ENCODE measurements at places on chromosomes 5 and 9.

DNA sequence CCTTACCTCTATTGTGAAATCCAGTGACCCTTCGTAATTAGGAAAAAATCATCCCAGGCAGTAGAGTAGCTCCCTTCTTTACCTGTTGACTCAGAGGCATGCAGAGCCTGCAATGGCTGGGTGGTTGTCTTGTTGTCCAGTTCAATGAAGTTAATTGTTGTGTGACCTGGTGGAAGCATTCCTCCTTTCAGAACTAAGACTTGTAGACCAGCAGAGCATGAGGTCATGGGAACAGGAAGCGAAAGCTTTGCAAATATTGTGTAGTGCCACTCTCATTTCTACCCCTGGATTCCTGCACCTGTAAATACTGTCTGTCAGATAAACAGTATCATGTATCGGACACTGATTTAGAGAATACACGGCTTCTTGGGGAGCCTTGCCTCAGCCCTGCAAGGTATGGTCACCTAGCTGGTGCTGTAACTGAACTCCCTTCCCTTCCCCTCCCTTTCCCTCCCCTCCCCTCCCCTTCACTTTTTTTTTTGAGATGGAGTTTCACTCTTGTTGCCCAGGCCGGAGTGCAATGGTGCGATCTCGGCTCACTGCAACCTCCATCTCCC is 5.7 kb upstream of the PRXL2C start:
- DNase-seq = no peak

DNA sequence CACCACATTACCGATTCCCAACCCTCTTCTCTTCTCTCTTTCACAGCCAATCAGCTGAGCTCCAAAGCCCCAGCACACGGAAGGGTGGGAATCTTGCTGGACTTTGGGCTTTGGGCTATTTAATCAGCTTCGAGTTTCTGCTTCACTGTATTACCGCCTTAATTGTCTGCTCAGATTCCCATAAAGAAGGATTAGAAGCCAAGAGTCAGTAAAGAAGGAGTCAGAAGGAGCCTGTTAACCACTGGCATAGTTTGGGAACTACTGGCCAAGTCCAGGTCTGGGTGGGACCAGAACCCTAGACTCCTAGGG is 4.4 kb downstream of the SPRY4 start:
- no peak for DNase-seq

DNA sequence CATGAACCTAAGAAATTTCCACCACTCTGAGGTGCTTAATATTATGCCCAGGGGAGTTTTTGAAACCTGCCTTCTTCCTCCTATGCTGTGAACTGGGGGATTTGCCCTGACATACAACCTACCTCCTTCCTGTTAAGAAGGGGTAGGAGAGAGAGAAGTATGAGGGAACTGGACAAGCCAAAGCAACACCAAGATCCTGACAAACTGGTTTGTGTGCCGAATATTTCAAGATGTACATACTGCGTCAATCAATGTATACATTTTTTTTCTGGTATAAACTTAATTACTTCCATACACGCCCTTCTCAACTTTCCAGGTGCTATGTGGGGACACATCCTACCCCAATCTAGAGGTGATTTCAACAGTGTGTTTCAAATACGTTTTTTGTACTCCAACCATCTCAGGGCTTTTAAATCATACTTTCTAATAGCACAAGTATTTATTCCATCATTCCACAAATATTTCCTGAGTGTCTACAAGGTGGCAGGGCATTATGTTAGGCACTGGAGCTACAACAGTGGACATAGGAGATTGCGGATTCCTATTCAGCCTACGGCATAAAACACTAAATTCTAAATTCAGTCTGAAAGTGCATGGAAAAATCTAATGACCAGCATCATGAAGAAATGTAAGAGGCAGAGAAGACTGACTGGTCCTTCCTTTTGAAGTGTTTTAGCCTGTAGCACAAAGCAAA is 70.1 kb upstream of the IFNK start:
- no peak for DNase-seq

DNA sequence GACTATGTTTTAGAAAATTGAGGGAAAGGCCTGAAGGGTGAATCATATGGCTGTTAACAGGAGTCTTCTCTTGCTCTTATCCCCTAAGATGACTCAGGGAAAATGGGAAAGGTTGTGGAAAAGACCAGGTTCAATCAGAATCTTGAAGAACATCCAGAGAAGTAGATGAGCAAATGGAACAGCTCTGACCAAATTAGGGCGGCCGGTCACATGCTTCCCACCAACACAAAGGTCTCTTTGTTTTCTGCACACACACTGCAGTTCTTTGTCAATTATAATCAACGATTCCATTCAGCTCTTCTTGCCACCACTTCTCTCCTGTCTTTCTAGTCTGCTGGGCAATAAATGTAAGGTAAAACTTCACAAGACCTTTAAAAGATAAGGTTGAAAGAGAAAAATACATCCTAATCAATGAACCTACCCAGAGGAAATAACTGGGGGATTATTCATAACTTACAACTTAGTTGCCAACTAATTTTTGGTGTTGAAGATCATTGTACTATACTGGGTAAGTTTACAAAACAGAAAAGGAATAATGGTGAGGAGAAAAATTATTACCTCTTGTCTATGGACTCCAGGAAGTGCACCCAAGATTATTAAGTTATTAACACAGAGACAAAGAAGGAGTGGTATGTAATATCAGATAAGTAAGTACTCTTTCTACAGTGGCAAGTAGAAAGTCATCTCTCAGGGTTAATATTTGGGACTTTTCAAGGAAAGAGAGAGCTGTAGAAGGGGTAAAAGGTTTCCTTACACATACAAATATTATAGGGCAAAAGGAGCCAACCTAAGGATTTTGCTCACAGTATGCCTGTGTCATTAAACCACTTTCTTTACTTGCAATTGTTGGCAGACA is 441.9 kb upstream of the PIK3R1 start:
- no peak for DNase-seq

GRCh38 chr5:124650951-124651662 is 95.3 kb downstream of the ZNF608 start:
- DNase-seq = no peak

- DNase-seq = no peak
Measured at GRCh38 chr5:88304356-88304755, 35.7 kb upstream of the TMEM161B start.

- DNase-seq = no peak
Measured at GRCh38 chr9:27888661-27889295, 315.5 kb upstream of the C9orf72 start.

- DNase-seq = no peak
Measured at GRCh38 chr9:16138561-16139491, 586.0 kb downstream of the CCDC171 start.

- DNase-seq = no peak
Measured at GRCh38 chr5:139687656-139688055, 39.5 kb downstream of the CXXC5 start.

DNA sequence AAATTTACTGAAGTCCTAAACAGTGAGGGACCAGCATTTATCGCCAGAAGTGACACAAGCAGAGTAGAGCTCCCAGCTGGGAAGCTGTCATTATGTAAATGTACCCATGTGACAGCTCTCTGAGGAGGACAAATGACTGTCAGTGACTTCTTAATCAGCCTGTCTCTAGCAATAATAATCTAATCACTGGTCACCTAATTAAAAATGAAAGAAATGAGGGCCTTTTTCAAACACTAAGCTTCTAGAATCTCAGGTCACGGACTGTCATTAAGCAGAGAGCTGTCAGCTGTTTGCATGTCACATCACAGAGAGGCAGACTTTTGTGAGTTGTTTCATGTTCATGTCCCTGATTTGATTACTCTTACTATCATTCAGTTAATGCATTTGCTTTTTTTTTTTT is 77.9 kb upstream of the FBXL17 start:
- DNase-seq = no peak

DNA sequence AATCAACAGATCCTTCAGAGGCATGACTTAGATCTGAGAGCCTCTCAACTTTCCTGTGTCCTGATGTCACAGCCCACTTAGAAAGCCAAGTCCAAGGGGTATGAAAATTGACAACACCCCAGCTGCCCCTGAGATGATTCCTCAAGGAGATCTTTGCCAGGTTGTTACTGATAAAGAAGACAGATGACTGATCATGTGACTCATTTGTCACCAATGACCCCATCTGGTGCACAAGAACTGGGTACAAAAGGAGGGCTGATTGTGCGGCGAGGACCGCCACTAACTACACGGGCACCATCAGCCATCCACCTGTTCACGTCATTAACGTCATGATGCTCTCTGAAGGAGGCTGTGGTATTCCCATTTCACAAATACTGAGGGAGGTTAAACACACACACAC is 583.2 kb upstream of the KLF4 start:
- no peak for DNase-seq

DNA sequence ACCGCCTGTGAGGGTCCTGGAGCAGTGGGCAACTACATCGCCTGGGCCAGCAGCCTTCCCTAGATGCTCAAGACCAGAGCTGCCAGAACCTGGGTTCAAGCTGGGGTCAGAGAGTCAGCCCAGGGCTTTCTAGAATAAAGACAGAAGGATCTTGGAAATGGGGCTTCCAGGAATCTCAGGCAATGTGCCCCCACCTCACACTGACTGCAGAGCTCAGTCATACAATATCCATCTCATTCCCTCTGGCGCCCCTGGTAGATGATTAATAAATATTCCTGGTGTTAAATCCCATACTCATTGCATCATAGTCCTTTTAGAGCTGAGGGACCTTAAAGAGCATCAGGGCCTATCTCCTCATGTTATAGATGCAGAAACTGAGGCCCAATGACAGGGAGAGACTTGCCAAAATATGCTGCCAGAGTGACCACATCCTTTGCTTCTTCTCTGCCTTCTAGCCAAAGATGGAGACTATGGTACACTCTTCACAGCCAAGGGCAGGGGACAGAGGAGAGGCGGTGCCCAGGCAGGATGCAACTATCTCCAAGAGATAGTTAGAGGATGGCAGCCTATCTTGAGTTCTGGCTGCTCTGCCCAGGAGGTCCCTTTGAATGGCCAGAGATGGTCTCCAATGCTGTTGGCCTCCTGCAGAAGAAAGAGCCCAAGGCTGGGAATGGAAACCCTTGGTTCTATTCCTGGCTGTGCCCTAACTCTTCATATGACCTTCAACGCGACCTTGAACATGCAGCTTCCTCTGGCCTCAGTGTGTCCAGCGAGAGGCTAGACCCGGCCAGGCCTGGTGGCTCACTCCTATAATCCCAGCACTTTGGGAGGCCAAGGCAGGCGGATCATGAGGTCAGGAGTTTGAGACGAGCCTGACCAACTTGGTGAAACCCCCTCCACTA is 36.2 kb upstream of the IL17B start:
- no peak for DNase-seq

DNA sequence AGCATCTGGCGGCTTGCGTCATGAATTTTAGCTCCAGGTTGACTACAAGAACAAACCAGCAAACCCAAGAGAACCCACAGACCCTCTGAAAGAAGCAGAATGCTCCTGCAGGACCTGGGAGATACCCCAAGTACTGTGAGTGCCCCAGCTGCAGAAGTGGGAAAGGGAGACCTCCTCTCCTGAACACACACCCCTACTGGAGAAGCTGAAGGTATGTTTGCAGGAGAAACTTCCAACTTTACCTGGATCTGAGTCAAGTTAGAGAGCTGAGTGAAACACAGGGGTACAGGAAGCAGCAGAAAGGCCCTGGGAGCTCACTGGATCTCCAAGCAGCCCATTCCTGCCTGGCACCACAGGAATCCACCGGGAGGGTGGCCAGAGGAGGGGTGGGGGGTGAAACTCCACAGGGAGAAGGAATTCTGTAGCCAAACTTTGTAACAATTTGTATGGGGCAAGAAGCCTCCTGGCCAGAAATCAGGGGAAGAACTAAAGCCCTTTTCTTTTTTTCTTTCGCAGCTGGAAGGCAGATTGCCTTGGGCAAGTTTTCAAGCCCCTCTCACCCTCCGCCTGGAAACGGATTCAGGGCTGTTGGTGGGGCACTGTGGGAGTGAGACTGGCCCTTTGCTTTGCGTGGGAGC is 576.2 kb downstream of the BNC2 start:
- DNase-seq = no peak

DNA sequence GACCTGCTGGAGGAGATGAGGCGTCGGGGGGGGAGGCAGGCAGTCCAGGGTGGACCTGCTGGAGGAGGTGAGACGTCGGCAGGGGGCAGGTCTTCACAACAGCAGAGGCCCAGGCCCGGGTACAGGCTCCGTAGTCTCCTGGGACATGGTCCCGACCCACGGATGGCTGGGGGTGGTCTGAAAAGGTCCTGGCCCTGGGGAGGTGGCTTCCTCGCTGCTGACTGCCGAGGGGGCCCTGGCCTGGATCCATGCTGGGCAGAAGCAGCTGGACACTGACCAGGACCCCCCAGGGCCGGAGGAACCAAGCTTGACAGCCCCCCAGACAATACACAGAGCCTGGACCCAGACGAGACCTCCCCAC is 8.5 kb downstream of the EGFL7 start:
- DNase-seq = no peak

- no peak for DNase-seq
Measured at GRCh38 chr5:74017112-74017511, 391.1 kb downstream of the ARHGEF28 start.

DNA sequence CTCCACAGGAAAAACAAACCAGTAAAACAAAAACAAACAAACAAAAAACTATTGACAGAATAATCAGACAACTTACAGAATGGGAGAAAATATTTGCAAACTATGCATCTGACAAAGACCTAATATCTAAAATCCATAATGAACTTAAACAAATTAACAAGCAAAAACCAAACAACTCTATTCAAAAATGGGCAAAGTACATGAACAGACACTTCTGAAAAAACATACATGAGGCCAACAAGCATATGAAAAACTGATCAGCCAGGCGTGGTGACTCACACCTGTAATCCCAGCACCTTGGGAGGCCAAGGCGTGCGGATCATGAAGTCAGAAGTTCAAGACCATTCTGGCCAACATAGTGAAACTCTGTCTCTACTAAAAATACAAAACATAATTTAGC is 60.1 kb downstream of the KCNV2 start:
- no peak for DNase-seq

DNA sequence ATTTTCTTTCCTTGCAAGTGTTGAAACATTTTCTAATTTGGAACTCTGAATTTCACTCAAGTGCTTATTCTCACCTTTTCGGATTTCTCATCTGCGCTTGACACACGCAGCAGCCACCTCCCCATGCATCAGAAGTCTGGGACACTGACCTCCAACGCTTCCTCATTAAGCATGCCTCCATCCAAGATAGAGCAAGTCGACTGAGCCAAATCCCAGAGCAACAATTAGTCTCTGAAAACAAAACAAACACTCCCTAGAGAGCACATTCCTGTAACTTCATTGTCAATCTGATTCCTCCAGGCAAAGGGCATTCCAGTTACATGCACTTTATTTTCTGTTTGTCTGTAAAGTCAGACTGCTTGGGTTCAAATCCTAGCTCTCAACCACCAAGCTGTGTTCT is 5.7 kb downstream of the CD180 start:
- DNase-seq = no peak

DNA sequence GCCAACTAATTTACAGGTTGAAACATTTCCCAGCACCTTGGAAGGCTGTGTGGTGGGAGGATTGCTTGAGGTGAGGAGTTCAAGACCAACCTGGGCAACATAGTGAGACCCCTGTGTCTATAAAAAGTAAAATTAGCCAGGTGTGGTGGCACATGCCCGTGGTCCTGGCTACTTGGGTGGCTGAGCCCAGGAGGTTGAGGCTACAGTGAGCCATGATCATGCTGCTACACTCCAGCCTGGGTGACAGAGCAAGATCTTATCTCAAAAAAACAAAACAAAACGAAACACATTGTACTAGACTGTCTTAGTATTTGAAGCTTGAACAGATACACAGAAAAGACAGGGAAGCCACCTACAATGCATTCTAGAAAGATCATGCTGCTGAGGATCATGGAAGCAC is 2.8 kb upstream of the HSDL2 start:
- DNase-seq = no peak

All from stimulated activated CD8-positive, alpha-beta memory T cell treated with anti-CD3 and anti-CD28 coated beads, Interleukin-15, amount 100 ng/mL, for 1 hour (primary cell).